ENCODE measurements at places on chromosomes 2 and 18. TPM values are rescaled to one million over a fixed set of nuclear protein-coding genes. Genes with fewer than 3 reads are reported as not detected.

GRCh38 chr18:4581966-4582365, 126.9 kb upstream of the DLGAP1 start:
- H3K27me3 ChIP-seq, result no peaks in the 10 kb centered on the region
- DNase-seq, result no peak
- no peaks in the 10 kb centered on the region for H3K36me3 ChIP-seq
- H3K4me1 ChIP-seq, result no peaks in the 10 kb centered on the region

CHRNG gene
- not detected for total RNA-seq

IMMT gene
- 138 TPM for total RNA-seq

ADD2 gene
- total RNA-seq, result 0.26 TPM

All from Panc1 (cell line).